ENCODE measurements at places on chromosomes 3 and 15.

- DNase-seq: no peak
Observed at GRCh38 chr3:116905794-116906193, 196.2 kb downstream of the TUSC7 start.

DNA sequence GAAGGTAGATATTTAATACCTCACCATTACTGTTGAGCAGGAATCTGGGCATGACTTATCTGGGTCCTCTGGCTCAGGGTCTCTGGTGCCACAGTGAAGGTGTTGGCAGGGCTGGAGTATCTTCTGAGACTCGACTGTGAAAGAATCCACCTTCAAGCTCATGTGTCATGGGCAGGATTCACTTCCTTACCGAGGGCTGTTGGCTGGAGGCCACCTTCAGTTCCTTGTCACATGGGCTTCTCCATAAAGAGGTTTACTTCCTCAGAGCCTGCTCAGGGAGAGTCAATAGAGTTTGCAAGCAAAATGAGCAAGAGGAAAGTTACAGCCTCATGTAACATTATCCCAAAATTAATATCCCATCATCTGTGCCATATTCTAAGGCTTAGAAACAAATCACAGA is 459.5 kb downstream of the NR2F2 start:
- DNase-seq: no peak

GRCh38 chr15:31385736-31386135 is 59.1 kb downstream of the KLF13 start:
- no peak for DNase-seq

- no peak for DNase-seq
Observed at GRCh38 chr3:184066211-184066610, 13.4 kb downstream of the HTR3C start.

- no peak for DNase-seq
Observed at GRCh38 chr3:160001850-160002623, 13.4 kb downstream of the IL12A start.

- DNase-seq: no peak
Observed at GRCh38 chr15:76209942-76210341, 101.3 kb downstream of the ETFA start.

DNA sequence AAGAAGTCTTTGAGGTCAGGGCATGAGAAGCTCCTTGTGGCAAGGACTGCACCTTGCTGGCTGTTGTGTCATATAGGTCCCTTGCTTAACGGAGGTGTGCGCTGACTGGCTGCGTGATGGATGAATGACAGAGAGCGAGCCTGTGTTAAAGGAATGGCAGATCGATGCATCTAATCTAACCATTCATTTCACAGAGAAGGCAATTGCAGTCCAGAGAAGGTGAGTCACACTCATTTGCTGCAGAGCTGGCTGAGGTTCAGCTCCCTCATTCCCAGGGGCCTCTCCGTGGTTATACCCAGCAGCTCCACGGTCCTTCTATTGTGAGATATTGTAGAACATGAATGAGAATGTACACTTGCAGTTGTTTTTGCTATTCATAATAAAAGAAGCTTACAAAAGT is 289.3 kb downstream of the EPHB1 start:
- DNase-seq: no peak

DNA sequence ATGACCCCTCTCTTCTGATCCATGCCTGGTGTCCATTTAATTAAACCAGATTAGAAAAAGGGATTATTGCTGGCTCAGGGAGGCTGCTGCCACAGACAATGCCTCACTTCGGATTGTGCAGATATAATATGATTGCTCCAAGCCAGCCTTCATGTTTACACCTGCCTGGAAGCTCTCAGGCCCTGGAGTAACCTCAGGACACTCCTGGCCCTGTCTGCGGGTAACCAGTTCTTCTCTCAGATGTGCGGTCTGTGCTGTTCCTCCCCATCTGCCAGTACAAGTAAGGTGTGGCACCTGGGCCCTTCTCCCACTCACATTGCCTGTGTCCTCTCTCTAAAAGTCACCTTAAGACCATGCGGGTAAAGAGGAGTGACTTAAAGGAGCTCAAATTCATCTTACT is 8.8 kb upstream of the GOLGA8J start:
- no peak for DNase-seq

DNA sequence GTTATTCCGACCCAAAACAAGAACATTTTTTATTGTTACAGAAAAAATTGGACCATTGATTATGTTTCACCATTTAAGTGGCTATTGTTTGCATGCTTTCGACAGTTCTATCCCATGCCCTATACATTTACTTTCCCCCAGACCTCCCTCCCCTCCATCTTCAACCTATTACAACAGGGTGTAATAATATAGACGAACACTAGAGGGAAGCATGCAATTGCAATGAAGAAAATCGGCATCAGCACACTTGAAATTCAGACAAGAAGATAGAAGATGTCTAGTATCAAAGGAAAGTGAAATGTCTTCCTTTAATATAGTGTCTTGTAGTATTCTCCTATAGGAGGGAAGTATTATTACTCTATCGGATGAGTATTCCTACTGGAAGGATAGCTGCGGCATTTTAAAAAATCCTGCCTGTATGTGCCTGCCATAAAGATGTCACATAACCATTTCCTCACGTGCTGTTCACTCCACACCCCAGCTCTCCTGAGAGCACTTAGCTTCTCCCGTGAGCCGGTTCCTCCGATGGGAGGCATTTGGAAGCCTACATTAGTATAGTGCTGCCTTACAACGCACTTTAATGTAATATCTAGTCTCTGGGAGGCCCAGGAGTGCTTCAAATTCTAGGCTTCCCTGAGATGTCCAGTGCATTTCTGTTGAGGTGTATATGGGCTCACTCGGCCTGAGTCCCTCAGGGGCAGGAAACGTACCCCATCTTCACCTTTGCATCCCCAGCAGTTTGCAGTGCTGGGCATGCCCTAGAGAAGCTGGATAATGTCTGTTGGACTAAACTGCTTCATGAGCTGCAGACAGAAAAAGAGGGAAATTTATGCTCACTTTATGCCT is 17.8 kb upstream of the ERICH6 start:
- DNase-seq: peak; percentile 68

- no peak for DNase-seq
Observed at GRCh38 chr15:40254452-40254851, 15.6 kb downstream of the PAK6 start.

DNA sequence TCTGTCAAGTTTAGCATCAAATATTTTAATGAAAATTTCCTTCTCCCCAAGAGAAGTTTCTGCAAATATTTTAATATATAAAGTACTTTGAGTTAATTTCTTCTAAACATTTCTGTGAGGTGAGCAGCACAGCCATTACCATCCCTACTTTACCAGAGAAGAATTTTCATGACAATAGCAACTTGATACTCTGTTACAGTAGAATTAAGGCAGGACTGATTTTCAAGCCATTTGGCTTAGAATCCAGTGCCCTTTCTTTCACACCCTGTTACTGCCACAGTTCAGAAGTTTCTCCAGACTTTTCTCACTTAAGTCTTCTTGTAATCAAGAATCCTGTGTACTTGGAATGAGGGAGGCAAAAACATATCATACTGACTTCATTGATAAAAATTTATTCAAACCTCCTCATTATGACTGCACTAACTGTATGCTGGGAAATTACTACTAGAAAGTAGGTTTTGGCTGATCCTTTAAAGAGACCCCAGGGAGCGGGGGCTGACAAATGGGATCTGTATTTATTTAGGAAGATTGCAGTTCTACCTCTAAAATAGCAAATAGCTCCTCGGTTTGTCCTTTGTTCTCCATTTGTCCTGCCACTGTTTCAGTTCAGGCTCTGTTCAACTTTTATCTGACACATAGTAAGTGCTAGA is 557.0 kb upstream of the SGO1 start:
- DNase-seq: no peak

DNA sequence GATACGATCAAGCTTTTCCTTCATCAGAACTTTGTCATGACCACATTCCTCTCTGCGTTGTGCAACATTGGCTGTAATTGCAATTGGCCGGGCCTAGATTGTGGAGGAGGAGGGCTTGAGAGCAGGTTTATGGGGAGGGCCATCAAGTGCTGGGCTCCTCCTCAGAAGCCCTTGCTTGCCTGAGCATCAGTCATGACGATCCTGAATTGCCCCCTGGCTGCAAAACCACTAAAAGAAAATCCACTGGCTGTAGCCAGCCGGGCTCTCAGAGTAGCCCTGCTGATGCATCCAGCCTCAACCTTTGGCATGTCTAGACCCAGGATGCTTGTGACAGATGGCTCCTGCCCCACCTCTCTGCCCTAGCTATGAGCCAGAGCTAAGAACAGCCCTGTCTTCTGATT is 13.4 kb upstream of the TRH start:
- DNase-seq: no peak

DNA sequence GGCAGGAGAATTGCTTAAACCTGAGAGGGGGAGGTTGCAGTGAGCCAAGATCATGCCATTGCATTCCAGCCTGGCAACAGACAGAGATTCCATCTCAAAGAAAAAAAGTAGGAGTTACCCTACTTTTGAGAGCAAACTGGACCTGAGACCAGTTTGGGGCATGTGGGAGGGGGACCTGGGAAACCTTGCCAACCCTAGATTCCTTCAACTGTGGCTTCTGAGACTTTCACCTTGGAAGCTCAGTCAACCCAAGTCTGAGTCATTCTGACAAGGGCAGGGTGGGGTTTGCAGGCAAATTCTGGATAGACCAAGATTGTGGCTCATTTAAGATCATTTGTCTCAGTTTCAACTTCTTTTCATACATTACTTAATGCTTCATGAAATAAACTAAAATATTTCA is 23.8 kb upstream of the SIAH2 start:
- DNase-seq: no peak

DNA sequence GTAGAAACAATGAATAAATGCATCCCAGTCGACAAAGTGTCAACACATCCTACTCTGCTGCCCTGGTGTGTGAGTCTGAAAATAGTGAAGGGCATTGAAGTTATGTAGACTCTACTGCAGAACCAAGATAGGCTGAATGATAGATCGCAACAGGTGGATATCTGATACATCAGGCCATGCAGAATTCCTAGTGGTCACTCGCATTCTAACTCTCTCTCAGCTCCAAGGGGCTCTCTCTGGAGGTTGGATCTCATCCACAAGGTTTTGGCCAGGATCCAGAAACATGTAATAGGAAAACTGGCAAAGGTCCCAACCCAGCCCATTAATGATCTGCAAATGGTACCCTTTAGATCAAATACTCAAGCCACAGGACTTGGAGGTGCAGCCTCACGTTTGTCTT is 514.1 kb downstream of the MAGI1 start:
- DNase-seq: no peak

DNA sequence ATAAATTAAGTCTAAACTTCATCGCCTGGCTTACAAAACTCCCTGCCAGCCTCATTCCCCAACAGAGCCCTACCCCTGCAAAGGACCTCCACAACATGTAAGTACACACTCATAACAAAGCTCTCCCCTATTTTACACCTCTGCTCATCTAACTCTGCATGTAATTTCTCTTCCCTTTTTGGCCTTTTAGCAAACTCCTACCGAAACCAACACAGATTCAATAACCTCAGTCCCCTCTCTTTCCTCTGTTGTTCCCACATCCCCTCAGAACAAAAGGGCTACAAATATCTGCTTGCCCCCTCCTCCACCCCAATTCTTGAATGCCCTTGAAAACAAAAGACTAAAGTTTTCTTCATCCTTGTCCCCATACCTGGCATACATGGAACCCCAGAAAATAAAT is 662 bp downstream of the UBL7 start:
- no peak for DNase-seq

GRCh38 chr15:25909806-25910205 is 46.7 kb upstream of the ATP10A start:
- no peak for DNase-seq

DNA sequence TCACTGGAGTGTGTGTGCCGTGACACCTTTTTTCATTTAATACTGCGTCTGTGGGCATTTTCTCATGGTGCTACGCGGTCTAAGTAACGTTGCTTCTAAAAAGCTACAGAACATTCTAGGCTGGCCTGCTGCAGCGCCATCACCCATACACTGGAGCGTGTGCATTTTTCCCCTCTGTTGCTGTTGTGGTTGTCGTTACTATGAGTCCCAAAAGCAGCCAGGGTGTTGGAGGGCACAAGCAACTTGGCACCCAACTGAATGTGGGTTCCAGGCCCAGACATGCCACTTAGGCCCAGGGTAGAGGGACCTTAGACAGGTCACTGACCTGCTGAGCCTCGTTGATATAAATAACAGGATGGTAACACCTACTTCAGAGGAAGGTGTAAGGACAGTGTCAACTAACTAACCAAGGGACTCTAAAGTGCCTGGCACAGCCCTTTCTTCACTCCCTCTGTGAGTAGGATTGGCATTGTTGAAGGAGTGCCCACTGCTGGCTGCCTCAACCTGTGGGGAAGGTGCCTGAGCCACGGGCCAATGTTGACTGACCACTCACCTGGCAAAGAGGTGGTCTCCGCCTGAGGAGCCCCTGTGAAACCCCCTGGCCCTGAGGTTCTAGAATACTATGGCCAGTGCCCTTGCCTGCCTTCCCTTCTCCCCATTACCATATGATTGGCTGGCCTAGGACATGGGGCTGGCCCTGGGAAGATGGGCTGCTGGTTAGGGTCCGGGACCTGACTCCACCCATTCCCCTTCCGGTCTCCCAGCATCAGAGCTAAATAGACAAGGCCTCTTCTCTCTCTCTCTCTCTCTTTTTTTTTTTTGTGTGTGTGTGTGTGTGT is 3.5 kb downstream of the CSK start:
- DNase-seq: no peak

DNA sequence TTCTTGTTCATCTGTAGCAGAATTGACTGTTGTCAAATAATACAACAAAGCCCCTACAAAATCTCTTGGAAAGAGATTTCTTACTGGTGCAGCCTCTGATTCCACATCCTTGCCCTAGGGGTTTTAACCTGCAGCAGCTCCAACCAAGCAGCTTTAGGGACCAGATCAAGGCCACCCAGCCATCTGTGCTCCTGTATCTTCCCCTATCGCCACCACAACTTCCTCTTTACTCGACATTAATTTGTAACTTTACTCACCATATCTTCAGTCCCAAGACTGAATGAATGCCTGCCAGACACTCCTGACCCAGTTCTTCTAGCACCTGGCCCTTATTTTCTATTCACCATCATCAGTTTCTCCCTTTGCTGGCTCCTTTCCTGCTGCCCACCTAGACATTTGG is 156.6 kb upstream of the IL12A start:
- no peak for DNase-seq

DNA sequence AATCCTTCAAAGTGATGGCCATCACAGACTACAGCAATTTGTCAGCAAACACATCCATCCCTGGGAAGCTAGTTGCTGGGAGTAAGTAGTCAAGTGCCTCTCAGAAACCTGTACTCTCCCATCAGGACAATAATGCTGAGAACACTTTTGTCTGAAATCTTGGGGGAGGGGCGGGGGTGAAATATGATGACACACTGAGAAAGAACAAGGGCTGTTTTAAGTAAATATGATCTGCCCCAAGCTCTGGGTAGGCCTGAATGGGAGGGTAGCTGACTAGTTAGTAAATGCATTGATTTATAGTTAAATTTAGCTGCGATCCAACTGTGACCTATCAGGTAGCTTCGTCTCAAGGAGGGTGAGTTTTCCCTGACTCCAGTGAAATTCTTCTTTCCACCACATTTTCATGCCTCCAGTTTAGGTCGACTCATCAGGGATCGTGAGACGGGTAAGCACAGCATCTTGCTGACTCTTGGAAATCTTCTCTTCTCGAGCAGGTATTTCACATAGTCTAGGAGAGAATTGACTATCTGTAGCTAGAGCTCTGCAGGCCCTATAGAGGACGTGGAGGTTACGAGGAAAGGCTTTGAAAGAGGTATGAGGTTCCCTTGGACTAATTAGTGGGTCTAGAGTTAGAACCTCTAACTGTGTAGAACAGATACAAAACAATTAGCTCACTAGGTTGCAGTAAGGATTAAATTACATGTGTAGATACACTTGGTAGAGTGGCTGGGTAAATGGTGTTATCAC is 213.4 kb upstream of the SLC2A2 start:
- DNase-seq: no peak

- peak; percentile 31 for DNase-seq
Observed at GRCh38 chr3:174355505-174355904, 503.6 kb upstream of the NAALADL2 start.

GRCh38 chr3:197748597-197749314 is 927 bp upstream of the FYTTD1 start:
- no peak for DNase-seq
